SHP77 treated with DMSO at 0.1 percent for 48 hours (cell line): ENCODE measurements at places on chromosomes 6 and 20.

- no peak for DNase-seq
Observed at GRCh38 chr6:154432533-154433476, 76.2 kb upstream of the IPCEF1 start.

DNA sequence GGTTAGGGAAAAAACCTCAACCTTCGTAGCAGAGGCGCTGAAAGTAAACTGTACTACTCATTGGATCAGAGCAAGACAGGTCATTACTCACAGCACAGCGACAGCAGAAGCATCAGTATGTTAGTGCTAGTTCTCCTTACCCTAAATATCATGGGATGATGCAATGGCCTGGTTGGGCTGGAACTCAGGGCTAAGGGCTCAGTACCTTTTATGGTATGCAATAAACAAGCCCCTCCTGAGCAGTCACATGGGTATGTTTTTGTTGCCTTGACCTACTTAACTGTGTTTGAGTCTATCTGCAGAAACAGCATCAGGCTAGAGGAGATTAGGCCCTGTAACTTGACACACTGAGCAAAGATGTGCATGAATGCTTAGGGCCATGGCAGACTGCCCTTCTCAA lies 369.4 kb upstream of the IMPG1 start:
- DNase-seq, result no peak

- DNase-seq, result peak; percentile 9
Observed at GRCh38 chr6:14066782-14067406, 50.7 kb upstream of the CD83 start.

- DNase-seq, result no peak
Observed at GRCh38 chr6:128558021-128558420, 37.6 kb upstream of the PTPRK start.

DNA sequence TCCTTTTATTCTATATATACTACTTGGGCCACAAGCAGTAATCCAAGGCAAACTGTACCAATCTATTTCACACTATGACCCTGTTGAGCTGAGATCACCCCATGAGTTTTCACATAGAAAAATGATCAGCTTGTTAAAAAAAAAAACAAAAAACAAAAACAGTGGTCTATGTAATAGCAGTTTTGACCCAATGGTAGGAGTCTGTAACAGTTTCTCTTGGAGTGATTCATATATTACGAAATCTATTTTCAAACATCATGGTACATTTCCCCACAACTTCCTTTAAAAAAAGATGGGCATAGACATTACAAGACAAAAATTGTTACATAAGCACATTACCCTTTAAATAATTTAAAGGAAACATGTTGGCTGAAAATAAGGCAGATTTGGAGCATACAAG lies 78.1 kb downstream of the PRSS35 start:
- DNase-seq, result no peak

GRCh38 chr6:13427801-13428582 lies 59.4 kb downstream of the GFOD1 start:
- no peak for DNase-seq

GRCh38 chr6:82169138-82169876 lies 78.2 kb downstream of the IBTK start:
- DNase-seq, result no peak

DNA sequence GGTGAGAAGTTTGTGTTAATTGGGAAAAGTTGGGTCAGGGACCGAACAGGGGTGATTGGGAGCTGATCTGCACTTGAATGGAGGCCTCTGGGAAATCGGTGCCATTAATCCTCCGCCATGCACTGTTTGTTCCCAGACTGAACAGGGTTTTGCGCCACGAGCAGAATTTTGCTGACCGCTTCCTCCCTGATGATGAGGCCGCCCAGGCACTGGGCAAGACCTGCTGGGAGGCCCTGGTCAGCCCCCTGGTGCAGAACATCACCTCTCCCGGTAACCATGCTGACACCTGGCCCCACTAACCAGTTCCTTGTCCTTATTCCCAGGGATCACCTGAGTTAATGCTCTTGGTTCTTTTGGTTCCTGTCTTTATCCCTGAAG lies 21.7 kb downstream of the CUL9 start:
- no peak for DNase-seq

DNA sequence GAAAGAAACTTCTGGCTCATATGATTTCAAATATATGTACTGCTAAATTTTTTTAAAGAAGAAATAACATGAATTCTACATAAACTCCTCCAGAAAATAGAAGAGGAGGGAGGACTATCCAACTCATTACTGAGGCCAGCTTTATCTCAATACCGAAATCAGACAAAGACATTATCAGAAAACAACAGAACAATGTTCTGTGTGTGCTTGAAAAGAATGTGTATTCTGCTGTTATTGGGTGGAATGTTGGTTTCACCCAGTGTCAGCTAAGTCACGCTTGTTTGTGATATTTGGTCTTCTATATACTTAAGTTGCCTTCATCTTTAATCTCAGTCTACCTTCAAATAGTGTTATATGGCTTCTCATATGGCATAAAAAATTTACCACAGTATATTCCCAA lies 18.6 kb upstream of the ELOVL2 start:
- DNase-seq, result no peak

DNA sequence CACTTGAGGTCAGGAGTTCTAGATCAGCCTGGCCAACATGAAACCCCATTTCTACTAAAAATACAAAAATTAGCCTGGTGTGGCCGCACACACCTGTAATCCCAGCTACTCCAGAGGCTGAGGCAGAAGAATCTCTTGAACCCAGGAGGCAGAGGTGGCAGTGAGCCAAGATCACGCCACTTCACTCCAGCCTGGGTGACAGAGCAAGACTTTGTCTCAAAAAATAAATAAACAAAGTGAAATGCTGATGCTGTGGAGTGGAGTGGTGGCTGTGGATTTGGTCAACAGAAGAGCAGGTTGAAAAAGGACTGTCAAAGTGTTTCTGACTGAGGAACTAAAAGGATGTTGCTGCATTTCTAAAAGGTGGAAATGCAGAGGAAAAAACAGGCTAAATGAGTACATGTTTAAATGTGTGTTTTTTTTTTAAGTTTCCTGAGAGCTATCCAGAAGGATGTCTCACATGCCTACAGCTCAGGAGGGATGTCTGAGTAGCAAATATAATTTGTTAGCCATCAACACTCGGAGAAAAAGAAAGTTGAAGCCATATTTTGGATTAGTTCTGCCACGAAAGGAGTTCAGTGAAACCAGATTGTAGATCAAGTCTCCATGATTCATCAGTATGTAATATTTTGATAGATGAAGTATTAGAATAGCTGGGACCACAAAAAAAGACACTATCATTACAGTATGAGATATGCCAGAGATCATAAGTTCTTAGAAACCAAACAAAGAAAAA lies 621.1 kb upstream of the ADGRB3 start:
- DNase-seq, result no peak

DNA sequence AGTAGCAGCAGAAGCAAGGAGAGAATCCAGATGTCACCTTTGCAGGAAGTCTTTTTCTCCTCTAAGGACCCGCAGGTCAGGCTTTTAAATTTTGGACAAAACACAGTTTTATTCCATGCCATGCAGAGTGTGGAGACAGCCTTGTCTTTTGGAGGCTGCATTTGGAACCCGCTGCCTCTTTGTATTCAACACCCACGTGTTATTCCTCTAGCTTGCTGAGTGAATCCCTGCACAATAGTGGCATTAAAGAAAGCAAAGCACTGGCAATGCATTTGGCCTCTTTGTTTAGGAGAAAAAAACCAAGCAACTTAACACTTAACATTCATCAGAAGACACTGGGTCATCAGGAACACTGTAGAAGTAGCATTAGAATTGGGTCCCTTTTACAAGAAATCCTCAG lies 43.5 kb downstream of the TFAP2B start:
- DNase-seq, result no peak

DNA sequence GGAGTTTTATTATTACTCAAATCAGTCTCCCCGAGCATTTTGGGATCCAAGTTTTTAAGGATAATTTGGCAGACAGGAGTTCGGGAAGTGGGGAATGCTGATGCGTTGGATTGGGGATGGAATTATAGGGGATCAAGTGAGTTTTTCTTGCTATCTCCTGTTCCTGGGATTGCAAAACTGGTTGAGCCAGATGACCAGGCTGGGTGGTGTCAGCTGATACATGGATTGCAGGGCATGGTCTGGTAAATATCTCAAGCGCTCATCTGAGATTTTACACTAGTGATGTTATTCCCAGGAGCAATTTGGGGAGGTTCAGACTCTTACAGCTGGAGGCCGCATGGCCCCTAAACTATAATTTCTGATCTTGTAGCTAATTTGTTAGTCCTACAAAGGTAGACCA lies 54.7 kb downstream of the ENPP1 start:
- no peak for DNase-seq

- DNase-seq, result no peak
Observed at GRCh38 chr20:18284805-18285533, 3.4 kb upstream of the ZNF133 start.

DNA sequence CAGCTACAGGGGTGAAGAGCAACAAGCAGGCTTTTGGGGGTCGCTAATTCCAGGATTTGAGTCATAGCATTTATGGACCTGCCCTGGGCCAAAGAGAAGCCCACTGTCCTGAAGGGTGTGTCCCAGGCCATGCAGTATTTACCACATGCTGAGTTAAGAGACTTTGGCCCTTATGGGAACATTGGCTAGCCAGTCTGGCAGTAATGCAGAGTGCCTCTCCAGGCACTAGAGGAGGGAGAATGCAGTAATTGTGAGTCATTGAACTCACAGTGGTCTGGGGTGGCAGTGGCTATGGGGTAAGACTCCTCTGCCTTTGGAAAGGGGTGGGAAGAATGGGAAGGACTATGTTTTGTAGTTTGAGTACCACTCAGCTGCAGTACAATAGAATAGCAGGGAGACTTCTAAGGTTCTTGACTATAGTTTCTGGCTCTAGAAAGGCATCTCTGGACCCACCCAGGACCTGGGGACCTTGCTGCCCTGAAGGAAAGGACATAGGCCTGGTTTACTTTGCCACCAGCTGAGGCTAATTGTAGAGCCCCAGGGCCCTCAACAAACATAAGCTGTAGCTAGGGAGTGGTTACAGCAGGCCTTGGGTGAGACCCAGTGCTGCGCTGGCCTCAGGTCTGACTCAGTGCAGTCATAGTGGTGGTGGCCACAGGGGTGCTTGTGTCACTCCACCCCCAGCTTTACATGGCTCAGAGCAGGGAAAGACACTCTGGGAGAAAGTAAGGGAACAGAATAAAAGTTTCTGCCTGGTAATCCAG lies 520.9 kb downstream of the HTR1B start:
- DNase-seq, result no peak

DNA sequence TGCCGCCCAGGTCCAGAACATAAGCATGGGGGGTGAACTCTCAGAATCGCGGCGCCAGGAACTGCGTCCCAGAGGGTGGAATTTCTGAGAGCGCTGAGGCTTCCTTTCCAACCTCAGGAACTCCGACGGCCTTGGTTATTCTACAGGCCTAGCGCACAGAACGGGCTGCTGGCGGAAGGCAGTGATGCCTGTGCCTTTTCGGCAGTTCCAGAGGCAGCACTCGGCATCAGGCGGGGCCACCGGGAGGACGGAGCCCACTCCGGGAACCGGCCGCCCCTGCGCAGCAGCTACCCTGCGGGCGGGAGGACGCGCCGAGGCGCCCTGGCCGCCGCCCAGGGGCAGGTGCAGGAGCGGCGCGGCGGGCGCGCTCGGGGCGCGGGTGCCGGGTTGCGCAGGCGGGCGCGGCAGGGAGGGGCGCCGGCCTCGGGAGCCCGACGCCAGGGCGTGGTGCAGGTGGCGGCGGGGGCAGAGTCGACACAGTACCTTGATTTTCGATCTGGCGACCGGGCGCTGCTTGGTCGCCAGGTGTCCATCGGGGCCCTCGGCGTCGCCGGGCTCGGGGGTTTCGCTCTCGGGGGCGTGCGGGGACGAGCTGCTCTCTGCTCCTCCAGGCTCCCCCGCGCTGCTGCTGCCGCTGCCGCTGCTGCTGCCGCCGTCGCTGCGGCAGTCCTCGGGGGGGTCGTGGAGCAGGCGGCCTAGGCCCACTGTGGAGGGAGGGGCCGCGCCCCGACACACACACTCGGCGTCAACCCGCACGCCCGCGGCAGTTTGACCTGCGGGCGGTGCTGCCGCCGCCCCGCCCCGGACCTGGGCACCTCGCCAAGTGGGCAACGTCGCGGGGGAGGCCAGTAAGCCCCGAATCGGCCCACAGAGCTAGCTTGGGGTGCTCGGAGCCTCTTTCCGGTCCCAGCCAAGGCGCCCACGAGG lies 1.3 kb downstream of the OVOL2 start:
- DNase-seq, result no peak

- no peak for DNase-seq
Observed at GRCh38 chr6:97665446-97665845, 382.4 kb upstream of the MMS22L start.

GRCh38 chr20:25346349-25346748 lies 44.3 kb downstream of the ABHD12 start:
- no peak for DNase-seq

GRCh38 chr6:158895661-158896060 lies 76.5 kb upstream of the EZR start:
- no peak for DNase-seq

DNA sequence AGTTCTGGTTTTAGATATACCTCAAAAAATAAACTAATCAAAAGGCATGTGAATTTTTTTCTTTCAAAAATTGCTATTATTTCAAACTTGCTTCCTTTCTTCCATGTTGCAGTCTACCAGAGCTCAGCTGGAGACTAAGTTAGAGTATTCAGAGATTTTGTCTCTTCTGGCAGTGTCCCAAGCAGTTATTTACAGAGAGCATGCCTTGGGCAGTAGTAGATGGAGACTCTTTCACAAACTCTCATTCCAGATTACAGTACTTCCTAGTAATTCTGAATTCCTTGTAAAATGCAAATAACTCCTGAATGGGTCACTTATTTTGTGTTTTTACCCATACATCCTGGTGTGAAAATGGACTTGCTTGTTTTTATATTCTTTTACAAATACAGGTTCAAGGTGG lies 703.4 kb downstream of the EPHA7 start:
- no peak for DNase-seq

GRCh38 chr6:152068622-152069261 lies 261.3 kb downstream of the ESR1 start:
- no peak for DNase-seq

GRCh38 chr6:148472171-148473105 lies 129.8 kb downstream of the SASH1 start:
- DNase-seq, result no peak

GRCh38 chr20:24004471-24004870 lies 15.9 kb upstream of the GGTLC1 start:
- DNase-seq, result no peak

DNA sequence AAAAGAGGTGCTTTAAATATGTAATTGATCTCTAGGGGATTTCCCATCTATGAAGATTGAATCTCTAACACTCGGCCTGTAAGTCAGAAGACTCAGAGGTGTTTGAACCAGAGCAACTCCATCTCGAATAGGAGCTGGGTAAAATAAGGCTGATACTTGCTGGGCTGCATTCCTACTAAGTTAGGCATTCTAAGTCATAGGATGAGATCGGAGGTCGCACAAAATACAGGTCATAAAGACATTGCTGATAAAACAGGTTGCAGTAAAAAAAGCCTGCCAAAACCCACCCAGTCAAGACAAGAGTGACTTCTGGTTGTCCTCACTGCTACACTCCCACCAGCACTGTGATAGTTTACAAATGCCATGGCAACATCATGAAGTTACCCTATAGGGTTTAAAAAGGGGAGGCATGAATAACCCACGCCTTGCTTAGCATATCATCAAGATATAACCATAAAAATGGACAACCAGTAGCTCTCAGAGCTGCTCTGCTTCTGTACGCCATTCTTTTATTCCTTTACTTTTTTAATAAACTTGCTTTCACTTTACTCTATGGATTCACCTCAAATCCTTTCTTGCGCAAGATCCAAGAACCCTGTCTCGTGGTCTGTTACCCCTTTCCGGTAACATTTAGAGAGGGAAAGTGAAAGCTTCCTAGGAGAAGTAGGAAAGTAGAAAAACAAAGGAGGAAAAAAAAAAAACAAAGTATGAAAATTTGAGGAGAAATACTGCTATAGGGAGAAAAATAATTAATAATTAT lies 129.7 kb upstream of the PHACTR1 start:
- DNase-seq, result no peak
